DND-41 (cell line): ENCODE measurements at places on chromosomes 4 and X.

- no peaks in the 10 kb centered on the region for H3K36me3 ChIP-seq
- no peak overlapping the region for H3K27ac ChIP-seq
- no peak overlapping the region for H3K4me3 ChIP-seq
- no peaks in the 10 kb centered on the region for H3K27me3 ChIP-seq
- DNase-seq, result no peak
Measured at GRCh38 chr4:109127866-109128265, 174.6 kb downstream of the COL25A1 start.

DNA sequence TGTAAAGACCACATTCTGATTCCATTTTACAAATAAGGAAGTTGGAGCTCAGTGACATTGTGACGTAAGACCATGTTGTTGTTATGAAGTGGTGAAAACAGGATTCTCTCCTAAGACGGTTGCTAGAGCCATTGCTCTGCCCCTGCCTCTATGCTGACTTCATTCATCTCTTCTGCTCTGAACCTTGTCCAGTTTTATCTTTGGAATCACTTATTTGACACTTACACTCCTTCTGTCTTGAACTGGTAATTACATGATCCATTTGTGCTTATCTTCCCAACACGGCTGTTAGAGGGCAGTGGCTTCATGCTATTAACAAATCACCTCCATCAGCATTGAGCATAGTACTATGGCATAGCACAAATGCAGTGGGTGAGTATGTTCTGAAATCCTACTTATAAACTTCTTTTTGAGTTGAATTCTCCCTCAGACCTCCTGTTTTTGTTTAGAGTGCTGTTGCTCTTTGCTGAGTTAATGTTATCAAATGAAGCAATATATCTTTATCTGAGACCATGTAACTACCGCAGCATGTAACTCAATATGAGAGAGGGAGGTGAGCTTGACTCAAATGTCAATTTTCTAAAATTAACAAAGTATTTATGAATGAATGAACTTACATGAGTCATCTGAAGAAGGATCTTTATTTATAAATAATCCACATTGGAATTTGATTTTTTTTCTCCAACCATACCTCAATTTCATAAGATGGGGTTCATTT lies 177.8 kb downstream of the RASL11B start:
- H3K4me1 ChIP-seq, result no peaks in the 10 kb centered on the region
- no peaks in the 10 kb centered on the region for H3K36me3 ChIP-seq
- H3K4me3 ChIP-seq, result no peak overlapping the region
- no peak overlapping the region for H3K27ac ChIP-seq

DNA sequence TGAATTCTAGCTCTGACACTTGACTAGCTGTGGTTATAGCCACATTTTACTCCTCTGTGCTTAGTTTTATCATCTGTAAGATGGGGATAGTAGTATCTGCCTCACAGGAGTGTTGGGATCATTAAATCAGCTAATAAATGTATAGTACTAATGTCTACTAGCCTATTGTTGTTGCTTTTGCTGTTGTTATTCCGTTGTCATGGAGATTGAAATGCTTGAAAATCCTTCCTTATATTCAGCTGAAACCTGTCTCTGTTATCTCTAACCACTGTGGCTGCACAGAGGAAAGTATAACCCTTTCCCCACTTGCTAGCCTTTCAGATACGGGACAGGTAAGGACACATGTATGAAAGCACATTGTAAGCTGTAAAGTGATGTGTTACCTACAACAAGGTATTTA lies 33.9 kb downstream of the CLCN5 start:
- no peaks in the 10 kb centered on the region for H3K27me3 ChIP-seq
- no peaks in the 10 kb centered on the region for H3K36me3 ChIP-seq
- DNase-seq, result no peak

GRCh38 chr4:105148776-105149175 lies 2.1 kb downstream of the TET2 start:
- no peak for DNase-seq
- H3K4me1 ChIP-seq, result no peaks in the 10 kb centered on the region
- H3K4me3 ChIP-seq, result no peak overlapping the region
- no peaks in the 10 kb centered on the region for H3K27me3 ChIP-seq

DNA sequence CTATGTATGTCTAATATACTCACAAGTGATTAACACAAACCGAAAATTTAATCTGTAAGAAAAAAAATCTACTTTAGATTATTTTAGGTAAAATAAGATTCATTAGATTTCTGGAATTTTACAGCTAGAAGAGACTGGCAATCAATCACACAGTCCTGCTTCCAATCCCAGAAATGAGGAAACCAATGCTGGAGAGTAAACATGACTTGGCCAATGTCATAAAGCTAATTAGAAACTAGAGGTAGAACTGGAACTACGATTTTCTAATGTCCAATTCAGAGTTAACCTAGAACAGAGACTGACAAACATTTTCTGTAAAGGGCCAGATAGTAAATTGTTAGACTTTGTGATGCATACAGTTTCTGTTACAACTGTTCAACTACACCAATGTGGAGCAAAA lies 123.6 kb downstream of the CORIN start:
- no peaks in the 10 kb centered on the region for H3K36me3 ChIP-seq
- no peak for DNase-seq
- no peaks in the 10 kb centered on the region for H3K4me1 ChIP-seq
- H3K27ac ChIP-seq, result no peak overlapping the region
- no peak overlapping the region for H3K4me3 ChIP-seq

DNA sequence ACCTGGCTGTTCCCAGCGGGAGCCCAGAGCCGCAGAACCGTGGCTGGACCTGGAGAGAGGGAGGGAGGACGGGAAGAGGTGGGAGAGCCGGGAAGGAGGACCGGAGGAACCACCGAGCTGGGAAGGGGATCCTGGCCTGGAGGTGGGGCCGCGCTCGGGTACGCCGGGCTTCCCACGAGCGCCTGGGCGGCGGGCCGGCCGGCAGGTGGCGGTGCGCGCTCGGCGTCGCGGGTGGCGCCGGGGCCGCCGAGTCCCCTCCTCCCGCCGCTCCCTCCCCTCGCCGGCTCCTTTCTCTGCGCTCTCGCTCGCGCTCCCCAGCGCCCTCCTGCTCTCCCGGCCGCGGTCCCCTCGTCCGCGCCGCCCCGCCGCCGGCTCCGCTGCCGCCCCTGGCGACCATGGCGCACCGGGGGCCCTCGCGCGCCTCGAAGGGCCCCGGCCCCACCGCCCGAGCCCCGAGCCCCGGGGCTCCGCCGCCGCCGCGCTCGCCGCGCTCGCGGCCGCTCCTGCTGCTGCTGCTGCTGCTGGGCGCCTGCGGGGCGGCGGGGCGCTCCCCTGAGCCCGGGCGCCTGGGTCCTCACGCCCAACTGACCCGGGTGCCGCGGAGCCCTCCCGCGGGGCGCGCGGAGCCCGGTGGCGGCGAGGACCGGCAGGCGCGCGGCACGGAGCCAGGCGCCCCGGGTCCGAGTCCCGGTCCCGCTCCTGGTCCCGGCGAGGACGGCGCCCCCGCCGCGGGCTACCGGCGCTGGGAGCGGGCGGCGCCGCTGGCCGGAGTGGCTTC lies at the start of gene SORCS2:
SORCS2 (plus strand) TSS at position 287 of the 778 bp plus-strand sequence.
- no peak within 1 kb of the TSS for H3K27ac ChIP-seq
- H3K27me3 ChIP-seq, result peaks cover 9% of the 10 kb centered on the region

DNA sequence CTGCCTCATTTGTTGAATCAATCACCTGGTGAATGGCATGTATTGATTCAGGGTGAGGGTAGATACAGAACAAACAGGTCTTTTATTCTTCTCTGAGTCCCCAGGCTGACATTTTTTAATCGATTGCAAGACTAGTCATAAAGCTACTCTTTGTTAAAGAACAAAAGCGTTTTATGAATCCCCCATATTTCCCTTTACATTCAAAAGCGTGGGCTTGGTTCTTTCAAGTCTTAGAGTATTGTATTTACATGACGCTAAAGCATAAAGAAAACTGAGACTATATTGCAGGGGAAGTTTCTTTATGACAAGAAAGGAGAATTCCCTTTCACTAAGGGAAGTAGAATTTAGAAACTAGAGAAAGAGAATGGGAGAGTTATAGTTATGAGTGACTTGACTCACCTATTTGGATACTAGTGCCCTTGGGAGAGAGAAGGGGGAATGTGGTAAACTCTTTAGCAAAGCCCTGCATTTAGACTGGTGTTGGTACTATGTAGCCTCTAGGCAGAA lies 69.3 kb upstream of the PDE5A start:
- no peaks in the 10 kb centered on the region for H3K27me3 ChIP-seq
- H3K36me3 ChIP-seq, result no peaks in the 10 kb centered on the region
- no peak overlapping the region for H3K27ac ChIP-seq
- DNase-seq, result no peak

DNA sequence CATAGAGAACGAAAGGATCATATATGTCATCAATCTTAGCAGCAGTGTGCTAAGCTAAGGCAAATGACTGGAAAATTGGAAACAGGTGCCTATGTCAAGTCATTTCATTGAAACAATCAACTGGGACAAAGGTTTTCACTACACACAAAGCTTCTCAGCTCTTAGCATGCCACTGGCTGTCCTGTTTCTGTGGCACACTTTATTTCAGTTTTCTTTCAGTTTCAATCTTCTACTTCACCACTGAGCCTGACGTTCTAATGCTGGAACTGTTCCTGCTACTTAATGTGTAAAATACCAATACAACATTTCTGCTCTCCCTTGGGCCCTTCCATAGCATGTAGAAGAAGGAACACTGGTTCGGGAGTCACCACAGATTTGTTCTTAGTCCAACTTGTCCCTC lies 378.3 kb upstream of the FMR1 start:
- H3K4me1 ChIP-seq, result 0 out of 2 replicates have a peak, but pooled peaks cover 7% of the 10 kb centered on the region
- DNase-seq, result no peak
- H3K4me3 ChIP-seq, result no peak overlapping the region
- no peaks in the 10 kb centered on the region for H3K27me3 ChIP-seq
- no peak overlapping the region for H3K27ac ChIP-seq

GRCh38 chr4:81314196-81314896 lies 99.3 kb upstream of the PRKG2 start:
- H3K27ac ChIP-seq, result no peak overlapping the region
- DNase-seq, result no peak
- no peak overlapping the region for H3K4me3 ChIP-seq
- H3K36me3 ChIP-seq, result no peaks in the 10 kb centered on the region
- H3K4me1 ChIP-seq, result no peaks in the 10 kb centered on the region

- peaks cover 16% of the 10 kb centered on the region for H3K27me3 ChIP-seq
- no peak overlapping the region for H3K4me3 ChIP-seq
- peaks cover 9% of the 10 kb centered on the region for H3K4me1 ChIP-seq
- no peaks in the 10 kb centered on the region for H3K36me3 ChIP-seq
- no peak overlapping the region for H3K27ac ChIP-seq
Measured at GRCh38 chrX:39692796-39693195, 405.0 kb downstream of the BCOR start.

DNA sequence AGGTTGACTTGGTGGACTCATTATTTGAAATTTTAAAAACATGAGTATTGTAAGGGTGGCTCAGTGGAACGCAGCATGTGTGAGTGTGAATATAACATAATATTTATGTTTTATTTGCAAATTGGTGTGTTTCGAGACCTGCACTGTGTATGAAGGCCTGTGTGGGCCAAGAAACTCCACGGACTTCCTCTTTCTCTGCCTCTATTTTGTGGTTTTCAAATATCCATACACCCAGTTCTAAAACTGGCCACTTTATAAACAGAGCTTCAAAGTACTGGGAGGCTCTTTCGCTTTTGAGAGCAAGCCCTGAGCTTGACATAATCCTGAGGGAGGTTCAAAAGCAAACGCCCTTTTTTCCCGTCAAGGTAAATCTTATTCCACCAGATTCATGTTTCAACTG lies 187.7 kb downstream of the GPAT3 start:
- H3K36me3 ChIP-seq, result no peaks in the 10 kb centered on the region
- H3K4me1 ChIP-seq, result no peaks in the 10 kb centered on the region

GRCh38 chr4:138774940-138775339 lies 240.6 kb upstream of the NOCT start:
- no peaks in the 10 kb centered on the region for H3K4me1 ChIP-seq
- H3K27me3 ChIP-seq, result peaks cover 4% of the 10 kb centered on the region
- DNase-seq, result no peak
- no peak overlapping the region for H3K4me3 ChIP-seq
- H3K36me3 ChIP-seq, result no peaks in the 10 kb centered on the region
